ENCODE measurements at places on chromosomes 4 and X.

GRCh38 chrX:105051364-105051763, 169.1 kb downstream of the TEX13A start:
- DNase-seq = no peak

DNA sequence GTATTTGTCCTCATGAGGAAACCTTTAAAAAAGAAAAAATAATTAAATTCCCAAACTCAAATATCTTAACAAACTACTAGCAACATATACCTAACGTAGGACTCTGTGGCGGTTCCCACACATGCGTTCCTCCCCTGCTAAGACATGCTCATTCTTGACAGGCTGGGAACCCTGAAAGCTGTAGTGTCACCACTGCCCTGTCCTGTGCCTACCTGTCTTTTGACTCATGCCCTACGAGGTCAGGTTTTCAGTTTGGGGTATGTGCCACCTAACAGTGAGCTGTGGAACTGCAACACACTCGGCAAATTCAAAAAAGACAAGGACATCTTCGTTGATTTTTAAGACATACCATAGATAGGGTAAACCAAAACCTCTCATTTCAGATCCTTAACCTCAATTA, 17.8 kb downstream of the IDS start:
- DNase-seq = no peak

DNA sequence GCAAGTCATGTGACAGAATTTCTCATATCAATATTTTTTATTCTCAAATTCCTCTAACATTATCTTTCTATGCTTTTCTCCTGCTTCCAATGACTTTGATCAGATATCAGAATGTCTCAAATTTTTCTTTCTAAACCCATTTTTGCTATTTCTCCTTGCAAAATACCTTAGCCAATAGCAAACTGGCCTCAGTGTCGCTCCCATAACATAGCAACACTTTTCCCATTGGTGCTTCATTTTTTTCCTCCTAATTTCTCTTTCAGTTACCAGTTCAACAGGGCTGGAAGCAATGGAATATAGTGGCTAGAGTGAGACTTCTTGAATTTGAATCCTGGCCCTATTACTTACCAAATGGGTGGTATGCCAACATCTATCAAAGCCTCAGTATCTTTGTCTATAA, 1091.6 kb downstream of the C4orf33 start:
- DNase-seq = no peak

GRCh38 chr4:183499801-183500200, 5.1 kb upstream of the ING2 start:
- DNase-seq = no peak

GRCh38 chr4:175330652-175331051, 412.5 kb downstream of the ADAM29 start:
- no peak for DNase-seq

DNA sequence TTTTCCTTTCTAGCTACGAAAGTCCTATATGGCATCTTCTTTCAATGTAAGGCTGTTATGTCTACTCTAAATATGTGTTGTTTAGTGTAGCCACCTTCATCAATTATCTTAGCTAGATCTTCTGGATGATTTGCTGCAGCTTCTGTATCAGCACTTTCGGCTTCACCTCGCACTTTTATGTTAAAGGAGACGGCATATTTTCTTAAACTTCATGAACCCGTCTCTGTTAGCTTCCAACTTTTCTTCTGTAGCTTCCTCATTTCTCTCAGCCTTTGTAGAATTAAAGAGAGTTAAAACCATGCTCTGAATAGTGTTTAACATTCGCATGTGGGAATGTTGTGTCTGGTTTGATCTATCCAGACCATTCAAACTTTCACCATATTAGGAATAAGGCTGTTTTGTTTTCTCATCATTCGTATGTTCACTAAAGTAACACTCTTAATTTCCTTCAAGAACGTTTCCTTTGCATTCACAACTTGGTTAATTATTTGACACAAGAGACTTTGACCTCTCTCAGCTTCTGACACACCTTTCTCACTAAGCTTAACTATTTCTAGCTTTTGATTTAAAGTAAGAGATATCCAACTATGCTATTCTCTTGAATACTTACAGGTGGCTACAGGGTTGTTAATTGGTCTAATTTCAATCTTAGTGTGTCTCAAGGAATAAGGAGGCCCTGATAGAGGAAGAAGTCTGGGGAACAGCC, 476.8 kb downstream of the GABRG1 start:
- DNase-seq = no peak

- DNase-seq = no peak
These were observed 21.4 kb upstream of the MOB1B start for GRCh38 chr4:70880739-70881138.

DNA sequence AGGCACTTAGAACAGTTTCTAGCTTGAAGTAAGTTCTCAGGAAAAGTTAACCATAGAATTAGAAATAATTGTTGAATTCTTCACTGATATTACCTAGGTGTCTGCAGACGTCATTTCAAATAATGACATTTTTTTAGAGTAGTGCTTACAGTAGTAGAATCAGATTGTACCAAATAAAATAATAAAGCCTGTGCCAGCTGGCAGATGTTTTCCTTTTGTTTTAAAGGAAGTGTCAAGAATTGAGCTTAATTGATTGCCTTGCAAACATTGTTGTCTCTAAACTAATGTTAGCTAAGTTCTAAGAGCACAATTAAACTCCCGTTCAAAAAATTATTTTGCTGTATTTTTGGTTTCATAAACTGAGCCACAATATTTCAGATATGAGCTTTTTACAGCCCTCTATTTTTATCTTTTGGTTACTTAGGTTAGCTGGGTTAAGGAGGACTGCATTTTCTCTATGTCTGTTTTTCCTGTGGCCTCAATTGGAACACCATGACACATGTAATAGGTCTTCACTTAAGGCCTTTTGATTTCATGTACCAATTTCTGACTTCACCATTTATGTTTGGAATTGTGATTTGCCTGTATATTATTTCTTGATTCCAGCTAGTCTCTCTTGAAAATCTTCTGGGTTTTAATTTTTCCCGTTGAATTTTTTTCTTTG, 64.2 kb downstream of the DCUN1D4 start:
- no peak for DNase-seq

- no peak for DNase-seq
These were observed 11.2 kb upstream of the GNRHR start for GRCh38 chr4:67765401-67765800.

DNA sequence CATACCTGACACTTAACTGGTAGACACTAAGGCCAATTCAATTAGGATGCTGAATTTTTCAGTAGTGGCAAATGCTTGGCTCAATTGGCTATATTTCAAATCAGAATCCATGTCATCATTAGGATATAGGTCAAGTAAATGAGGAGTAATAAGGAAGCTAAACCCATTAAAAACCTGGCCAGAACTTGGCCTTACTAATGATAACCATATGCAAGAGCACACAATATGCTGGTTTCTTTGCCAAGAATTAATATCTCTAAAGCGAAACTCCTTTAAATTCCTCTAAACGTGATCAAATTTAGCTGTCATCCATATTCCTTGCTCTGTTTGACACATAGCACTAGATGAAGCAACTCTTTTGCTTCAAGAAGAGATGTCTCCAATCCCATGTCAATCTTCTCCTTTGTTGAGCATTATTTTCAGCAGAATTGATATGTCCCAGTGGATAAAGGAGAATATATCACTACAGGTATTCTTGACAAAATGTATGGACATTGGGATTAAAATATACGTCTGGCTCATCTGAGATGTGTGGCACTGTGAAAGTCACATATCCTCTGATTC, 206.1 kb upstream of the ANKRD50 start:
- no peak for DNase-seq

- DNase-seq = no peak
These were observed at the start of gene SASH3 for GRCh38 chrX:129779747-129780146. TSS of gene SASH3 (plus strand) at chrX:129779949. CDS start at chrX:129780098, 149 bp downstream.

DNA sequence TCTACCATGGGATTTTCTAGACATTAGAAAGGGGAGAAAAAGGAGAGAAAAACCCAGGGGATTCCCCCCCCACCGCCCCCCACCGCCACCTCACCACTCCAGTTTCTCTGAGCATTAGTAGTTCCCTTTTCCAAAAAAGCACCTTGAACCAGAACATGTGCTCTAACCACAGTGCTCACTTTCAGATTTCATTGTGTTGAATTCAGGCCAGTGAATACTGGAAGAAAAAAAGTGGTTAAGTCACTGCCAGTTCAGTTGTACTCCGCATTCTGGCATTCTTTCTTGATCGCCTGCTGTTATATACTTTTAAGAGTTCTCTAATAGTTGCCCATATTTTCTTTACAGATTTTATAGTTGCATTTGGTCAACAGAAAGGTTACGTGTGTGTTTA, 40.9 kb downstream of the JADE3 start:
- DNase-seq = no peak

DNA sequence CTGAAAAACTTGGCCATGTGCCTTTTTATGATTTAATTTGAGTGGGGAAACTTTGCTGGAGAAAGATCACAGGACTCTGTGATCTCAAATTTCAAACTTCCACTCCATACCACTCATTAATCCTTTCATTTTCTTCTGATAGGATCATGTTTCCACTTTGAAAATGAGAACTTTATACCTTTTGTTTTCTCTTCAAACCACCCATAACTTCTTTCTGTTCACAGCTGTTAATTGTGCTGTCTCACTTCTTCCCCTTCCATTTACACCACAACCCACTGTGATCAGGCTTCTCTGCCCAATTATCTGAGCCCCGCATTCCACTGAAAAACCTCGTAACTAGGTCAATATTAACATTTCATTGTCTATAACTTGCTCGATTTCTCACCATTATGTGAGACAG, 47.0 kb upstream of the ARSJ start:
- DNase-seq = no peak

DNA sequence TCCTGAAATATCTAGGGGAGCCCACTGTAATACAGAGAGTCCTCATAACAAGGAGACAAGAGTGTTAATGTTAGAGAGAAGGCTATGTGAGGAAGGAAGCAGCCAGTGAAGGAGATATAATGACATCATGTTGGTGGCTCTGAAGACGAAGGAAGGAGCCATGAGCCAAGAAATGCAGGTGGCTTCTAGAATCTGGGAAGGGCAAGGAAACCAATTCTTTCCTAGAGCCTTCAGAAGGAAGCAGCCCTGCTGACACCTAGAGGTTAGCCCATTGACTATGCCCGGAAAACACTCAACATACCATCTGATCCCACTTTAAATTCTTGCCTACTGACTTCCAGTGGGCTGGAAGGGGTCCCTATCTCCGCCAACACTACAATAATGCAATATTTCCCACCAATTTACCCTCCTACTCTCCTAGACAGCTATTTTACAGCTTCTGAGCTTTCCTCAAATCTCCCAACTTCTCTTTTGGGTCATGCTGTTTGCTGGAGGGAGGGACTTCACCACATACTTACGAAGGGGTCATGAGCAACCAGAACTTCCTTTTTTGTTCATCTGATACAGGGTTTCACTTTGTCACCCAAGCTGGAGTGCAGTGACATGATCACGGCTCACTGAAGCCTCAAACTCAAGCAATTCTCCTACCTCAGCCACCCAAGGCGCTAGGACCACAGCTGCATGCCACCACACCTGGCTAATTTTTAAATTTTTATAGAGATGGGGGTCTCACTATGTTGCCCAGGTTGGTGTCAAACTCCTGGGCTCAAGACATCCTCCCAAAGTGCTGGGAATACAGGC, 25.2 kb upstream of the G3BP2 start:
- DNase-seq = peak; percentile 46

- no peak for DNase-seq
These were observed 43.5 kb downstream of the SRPX2 start for GRCh38 chrX:100687546-100687945.

DNA sequence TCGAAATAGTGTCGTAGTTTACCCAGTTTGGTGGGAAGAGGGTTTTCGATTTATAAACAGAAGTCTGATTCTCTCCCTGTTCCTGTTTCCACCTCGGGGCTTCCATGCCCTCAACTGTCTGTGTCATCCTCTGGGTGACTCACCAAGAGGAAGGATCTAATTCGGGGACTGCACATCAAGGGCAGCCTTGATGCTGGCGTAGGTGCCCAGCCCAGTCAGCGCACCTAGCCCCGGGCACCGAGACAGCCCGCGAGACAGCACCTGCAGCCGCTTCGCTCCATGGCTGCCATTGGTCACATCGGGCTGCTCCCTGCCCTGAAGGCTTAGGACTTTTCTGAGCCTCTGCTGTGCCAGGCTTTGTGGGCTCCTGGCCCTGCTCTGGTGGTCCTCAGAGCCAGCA, 7.7 kb downstream of the ABCD1 start:
- no peak for DNase-seq

DNA sequence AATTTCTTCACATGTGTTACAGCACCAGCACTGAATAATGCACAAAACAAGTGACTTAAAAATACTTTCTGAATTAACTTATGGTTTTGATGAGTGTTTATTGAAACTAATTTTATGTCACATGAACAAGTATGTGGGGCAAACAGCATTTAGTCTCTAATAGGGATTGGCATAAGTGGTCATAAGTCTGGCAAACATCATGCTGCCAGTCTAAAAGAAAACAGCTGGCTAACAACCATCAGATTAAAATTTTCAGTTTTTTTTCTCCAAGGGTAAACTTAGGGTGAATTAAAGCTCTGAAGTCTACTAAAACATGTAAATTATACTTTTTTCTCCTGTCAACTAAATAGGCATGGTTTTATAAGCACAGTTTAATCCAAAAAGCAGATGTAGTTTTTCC, 1014.2 kb downstream of the FAT4 start:
- DNase-seq = no peak

DNA sequence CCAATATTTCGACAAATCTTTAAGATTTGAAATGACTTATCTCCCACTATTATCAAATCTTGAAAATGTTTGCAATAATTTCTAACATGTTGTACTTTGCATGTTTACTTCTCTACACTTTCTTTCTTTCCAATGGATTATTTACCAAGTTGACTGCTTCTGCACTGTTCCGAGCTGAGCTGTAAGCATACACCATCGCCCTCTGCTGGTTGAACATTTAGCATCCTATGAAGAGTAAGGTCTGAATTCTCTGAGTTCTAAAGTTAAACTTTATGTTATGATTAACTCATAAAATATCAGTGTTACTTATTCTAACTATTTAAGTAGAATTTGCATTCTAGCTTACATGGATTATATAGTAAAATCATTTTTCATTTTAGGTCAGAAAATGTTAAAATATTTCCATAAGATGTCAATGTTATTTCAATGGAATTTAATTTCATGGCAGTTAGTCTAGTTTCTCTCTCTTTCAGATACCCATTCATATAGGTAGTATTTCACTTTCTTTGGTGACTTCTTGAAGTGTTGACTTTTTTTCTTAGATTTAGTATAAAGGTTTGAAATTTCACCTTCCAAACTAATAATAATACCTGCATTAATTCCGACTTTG, 137.4 kb downstream of the DKK2 start:
- peak; percentile 4 for DNase-seq

- no peak for DNase-seq
These were observed 62.6 kb downstream of the FRAS1 start for GRCh38 chr4:78119698-78120097.

DNA sequence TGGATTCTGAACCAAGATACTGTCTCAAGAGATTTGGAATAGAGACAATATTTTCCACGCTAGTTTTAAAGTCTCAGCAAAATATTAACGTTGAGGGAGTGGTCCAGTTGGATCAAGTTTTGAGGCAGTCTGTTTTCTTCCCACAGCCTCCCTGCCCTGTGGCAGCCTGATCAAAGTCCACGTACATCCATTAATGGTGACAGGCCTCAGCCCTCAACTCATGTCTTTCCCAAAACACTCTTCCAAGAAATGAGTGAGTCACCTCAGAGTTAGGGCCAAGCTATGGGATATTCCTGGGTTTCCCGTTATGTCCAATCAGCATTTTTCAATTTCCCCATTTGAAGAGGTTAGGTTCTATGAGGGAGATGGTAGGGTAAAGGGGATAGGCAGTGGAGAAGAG, 28.5 kb downstream of the EGFL6 start:
- DNase-seq = no peak
